ENCODE measurements at places on chromosomes 12 and 14. TPM values are rescaled to one million over a fixed set of nuclear protein-coding genes. Genes with fewer than 3 reads are reported as not detected.

The NOVA1 gene
- total RNA-seq = not detected

The PPP4R4 gene
- total RNA-seq = 9.5 TPM

The LIN7A gene
- not detected for total RNA-seq

The SLC41A2 gene
- 15.7 TPM for total RNA-seq

The RNASE1 gene
- total RNA-seq = not detected

The DNAI7 gene
- not detected for total RNA-seq

The HIGD1C gene
- not detected for total RNA-seq

All from activated T-cell treated with anti-CD3 and anti-CD28 coated beads, Interleukin-2, amount 50 U/mL, for 72 hours (primary cell).